Spinal cord (tissue), 10 donors: ENCODE measurements at places on chromosomes 2 and 18.

GRCh38 chr2:102841107-102841840 lies 79.4 kb downstream of the TMEM182 start:
- no peaks in the 10 kb centered on the region for H3K27me3 ChIP-seq
- DNase-seq = peak; percentile 44
- no peaks in the 10 kb centered on the region for H3K36me3 ChIP-seq
- no peak overlapping the region for H3K4me3 ChIP-seq

DNA sequence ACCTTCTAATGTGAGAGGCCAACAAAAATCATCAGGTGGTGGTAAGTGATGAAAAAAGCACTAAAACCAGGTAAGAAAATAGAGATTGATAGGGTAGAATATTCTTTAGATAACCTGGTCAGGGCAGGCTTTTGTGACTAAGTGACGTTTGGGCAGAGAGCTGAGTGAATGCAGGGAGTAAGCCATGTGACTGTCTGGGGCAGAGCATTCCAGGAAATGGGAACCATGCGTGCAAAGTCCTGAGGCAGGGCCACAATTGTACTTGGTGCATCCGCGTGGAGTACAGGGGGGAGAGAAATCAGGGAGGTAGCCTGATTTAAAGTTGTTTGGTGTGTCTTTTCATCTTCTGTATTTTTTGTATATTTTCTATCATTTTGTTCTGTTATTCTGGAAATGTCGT lies 102.5 kb downstream of the LYPD6B start:
- H3K27me3 ChIP-seq = no peaks in the 10 kb centered on the region
- H3K4me3 ChIP-seq = no peak overlapping the region
- no peak for DNase-seq
- H3K27ac ChIP-seq = no peak overlapping the region
- H3K36me3 ChIP-seq = no peaks in the 10 kb centered on the region

- no peaks in the 10 kb centered on the region for H3K36me3 ChIP-seq
- H3K4me3 ChIP-seq = no peak overlapping the region
- no peak for DNase-seq
- H3K4me1 ChIP-seq = no peaks in the 10 kb centered on the region
Observed at GRCh38 chr2:191170773-191171172, 20.0 kb upstream of the STAT4 start.

GRCh38 chr18:11957636-11958035 lies 23.7 kb upstream of the IMPA2 start:
- peaks cover 5% of the 10 kb centered on the region for H3K4me1 ChIP-seq
- no peak overlapping the region for H3K27ac ChIP-seq
- H3K4me3 ChIP-seq = no peak overlapping the region
- H3K27me3 ChIP-seq = no peaks in the 10 kb centered on the region
- no peak for DNase-seq
- no peaks in the 10 kb centered on the region for H3K36me3 ChIP-seq
